ENCODE measurements at places on chromosomes 5 and 9.
A peak's percentile ranks its signal among the peaks of the same experiment; 100 is the strongest.

GRCh38 chr5:2155556-2155955 lies 272.8 kb upstream of the IRX4 start:
- no peak for DNase-seq

DNA sequence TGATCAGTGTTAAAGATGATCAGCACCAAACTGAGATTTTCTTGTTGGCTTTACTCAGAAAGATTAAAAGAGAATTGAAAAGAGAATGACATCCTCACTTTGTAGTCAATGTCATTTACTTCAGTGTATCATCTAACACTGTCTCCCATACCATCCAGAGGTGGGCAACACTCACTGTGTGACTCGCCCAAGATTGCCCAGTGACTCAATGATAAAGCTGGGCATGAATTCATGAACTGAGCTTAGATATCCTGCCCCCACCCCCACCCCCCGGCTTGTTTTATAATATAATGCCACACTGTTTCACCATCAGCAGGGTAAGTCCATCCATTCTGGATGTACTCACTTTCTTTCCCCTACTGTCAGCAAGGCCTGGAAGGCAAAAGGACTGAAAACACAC lies 242.2 kb downstream of the FAM114A2 start:
- DNase-seq = no peak

- no peak for DNase-seq
Observed at GRCh38 chr5:99104538-99105132, 175.8 kb upstream of the CHD1 start.

- no peak for DNase-seq
Observed at GRCh38 chr5:121399879-121400278, 451.8 kb upstream of the FTMT start.

DNA sequence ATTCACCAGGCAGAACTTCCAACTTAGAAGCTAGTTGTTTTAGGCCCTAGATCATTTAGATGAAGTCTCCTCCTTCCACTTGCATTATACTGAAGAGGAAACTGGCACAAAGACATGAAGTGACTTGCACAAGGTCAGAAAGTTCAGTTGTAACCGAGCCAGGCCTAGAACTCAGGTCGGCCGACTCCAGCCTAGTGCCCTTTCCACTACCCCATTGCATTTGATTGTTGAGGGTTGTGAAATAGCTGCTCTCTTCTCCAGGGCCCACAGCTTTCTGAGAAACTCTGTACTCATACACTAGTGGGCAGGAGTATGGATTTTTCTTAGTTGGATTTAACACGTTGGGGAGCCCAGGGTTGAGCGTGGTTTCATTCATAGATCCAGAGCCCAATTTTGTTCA lies 5.6 kb downstream of the ZNF462 start:
- DNase-seq = no peak

DNA sequence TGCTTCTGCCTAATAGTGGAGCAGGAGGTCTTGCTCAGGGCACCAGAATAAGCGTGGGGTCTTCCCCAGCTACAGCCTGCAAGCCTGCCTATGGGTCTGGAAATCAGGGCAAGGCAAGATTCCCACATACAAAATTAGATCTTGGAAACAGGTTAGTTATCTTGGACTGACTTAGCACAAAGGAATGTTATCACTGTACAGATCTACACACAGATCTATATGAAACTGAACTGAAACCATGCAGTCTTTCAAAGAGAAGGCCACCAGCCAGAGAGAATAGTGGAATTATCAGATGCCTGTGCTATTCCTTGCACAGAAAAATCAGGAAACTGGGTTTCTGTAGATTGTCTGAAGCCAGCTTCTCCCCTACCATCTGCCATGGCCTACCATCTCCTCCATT lies 585.7 kb downstream of the ACTL7B start:
- DNase-seq = no peak

GRCh38 chr9:91043056-91043810 lies 241.6 kb downstream of the SYK start:
- DNase-seq = no peak

GRCh38 chr5:171622010-171622409 lies 163.6 kb upstream of the SMIM23 start:
- DNase-seq = no peak

- no peak for DNase-seq
Observed at GRCh38 chr5:150589862-150590601, 50.4 kb upstream of the SYNPO start.

- DNase-seq = no peak
Observed at GRCh38 chr5:132215329-132215728, 12.3 kb downstream of the P4HA2 start.

DNA sequence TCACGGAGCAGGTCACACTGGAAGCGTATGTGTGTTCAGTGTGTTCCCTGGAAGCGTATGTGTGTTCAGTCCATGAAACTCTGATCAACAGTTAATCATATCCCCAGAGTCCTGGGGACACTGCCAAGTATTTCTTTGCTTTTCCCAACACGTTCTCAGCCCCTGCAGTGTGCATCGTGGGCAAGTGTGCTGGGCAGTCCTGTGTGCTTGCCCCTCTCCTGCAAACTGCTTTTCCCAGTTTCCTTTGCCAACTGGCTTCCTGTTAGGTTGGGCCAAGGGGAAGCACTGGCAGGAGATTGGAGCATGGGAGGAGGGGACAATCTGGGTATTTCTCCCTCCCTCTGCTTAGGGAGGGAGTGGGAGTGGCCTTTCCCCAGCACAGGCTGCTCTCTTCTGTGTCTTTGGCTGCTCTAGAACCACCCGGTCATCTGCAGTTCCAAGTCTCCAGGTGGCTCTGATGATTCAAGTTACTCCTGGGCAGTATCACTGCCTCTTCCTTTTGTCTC lies 36.8 kb upstream of the NEK6 start:
- peak; percentile 76 for DNase-seq

- DNase-seq = no peak
Observed at GRCh38 chr5:122780296-122780695, 5.4 kb downstream of the SNX2 start.

GRCh38 chr5:133433641-133434040 lies 178.7 kb downstream of the FSTL4 start:
- DNase-seq = no peak

DNA sequence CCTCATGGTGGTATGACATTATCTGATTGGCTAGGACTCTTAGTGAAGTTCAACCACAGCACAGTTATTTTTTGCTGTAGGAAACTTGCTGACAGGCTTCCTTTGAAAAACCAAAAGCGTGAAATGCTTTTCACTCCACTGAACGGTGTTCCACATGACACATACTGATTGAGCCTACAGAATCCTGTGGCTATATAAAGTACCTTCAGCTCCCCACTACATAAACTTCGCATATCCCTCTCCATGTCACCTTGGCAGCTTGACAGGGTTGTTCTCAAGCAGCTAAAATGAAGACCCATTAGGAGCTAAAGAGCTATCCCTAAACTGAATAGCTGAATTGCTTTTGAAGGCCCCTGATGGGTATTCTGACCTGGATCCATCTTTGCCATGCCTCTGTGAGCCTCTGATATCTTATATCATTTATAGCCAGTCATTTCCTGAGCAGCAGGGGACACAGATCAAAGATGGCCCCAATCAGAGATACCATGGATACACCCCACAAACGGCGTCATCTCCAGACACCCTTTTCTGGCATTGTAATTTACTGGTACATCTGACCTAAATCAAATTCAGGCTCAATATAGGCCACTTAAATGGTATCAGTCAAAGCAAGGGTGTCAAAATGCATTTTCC lies 91.5 kb downstream of the APBA1 start:
- DNase-seq = peak; percentile 10

DNA sequence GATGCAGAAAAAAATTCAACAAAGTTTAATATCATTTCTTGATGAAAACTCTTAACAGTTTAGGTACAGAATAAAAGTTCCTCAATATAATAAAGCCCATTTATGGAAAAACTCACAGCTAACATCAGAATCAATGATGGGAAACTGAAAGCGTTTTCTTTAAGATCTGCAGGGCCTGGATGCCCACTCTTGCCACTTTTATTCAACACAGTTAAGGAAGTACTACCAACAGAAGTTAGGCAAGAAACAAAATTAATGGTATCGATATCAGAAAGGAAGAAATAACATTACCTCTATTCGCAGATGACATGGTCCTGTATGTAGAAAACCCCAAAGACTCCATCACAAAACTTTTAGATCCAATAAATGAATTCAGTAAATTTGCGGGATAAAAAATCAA lies 542.4 kb upstream of the RGMB start:
- DNase-seq = no peak
